ENCODE measurements at places on chromosomes 6 and 20.
A peak's percentile ranks its signal among the peaks of the same experiment; 100 is the strongest.

GRCh38 chr6:6220718-6221117, 99.7 kb downstream of the F13A1 start:
- no peak for DNase-seq

DNA sequence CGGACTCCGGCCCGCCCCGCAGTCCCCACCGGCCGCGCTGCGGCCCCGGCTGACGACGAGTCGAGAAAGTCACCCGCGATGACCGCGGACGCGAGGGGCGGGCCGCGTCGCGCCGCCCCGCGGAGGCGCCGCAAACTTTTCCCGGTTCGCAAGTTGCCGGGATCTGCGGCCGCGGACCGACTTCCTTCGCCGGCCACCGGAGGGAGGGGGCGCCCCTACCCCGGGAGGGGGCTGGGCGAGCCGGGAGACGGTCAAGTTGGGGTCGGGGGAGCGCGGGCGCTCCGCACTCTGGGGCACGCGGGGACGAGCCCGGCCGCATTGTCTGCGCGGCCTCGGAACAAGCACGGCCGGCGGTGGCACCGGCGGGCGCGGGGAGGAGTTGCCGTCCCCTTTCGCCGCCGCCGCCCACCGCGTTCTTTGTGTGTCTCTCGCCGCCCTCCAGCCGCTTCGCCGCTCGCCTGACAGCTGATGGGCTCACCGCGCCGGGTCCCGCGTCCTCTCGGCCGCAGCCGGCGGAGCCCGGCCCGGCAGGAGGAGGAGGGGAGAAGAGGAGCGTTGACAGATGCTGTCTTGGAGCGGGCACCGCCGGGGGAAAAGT, 131.6 kb downstream of the OGFRL1 start:
- DNase-seq: peak; percentile 69

- no peak for DNase-seq
Observed at GRCh38 chr6:7218406-7218988, 94.5 kb downstream of the SSR1 start.

DNA sequence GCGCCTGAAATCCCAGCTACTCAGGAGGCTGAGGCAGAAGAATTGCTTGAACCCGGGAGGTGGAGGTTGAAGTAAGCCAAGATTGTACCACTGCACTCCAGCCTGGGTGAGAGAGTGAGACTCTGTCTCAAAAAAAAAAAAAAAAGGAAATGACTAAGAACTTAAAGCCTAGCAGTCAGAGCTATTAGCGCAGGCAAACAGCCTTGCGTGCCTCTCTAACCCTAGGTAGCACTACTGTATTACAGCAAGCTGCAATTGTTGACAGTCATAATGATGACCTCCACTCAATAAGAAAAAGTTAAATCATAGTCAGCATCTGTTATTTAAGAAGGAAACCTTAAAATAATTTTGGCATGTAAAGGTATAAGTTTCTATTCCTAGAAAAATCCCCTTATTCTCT, 14.4 kb downstream of the GSS start:
- peak; percentile 82 for DNase-seq

- no peak for DNase-seq
Observed at GRCh38 chr20:5870568-5870981, 79.8 kb downstream of the TRMT6 start.

DNA sequence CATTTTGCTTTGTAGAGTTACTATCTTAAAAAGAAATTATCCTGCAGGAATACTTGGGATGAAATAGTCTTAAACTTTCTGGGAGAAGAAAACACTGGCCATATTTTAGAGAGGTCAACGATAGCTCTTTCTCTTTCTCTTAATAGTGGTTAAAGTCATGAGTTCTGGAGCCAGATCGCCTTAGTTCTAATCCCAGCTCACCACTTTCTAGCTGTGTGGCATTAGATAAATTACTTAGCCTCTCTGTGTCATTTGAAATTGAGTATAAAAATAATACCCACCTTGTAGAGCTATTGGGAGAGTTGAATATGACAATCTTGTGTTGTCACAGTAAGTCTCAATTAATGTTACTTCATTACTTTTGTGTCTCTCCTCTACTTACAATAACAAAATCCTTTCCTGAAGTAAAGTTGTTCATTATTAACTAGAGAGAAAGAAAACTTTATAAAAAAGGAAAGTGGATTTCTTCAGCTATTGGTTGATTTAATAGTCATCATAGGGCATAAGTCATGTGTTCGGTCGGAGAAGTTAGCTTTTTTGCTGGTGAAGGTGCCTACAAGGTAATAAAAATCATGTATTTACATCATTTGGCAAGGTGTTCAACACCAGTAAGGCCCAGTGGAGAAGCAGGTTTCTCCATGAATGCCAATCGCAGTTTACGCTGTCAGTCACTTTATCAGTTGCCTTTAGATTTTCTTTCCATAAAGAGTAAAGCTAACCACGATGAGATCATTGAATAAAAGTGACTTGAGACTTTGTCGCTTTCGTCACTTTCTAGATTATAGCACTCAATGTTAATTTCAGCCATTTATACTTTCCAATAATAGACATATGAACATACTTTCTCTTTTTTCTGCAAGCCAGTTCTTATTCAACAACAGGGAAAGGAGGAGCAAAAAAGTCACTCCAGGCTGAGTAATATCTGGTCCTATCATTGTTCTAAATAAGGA, 2.0 kb downstream of the NEDD9 start:
- peak; percentile 36 for DNase-seq
